ENCODE measurements at places on chromosomes 1 and 21. TPM values are rescaled to one million over a fixed set of nuclear protein-coding genes. Genes with fewer than 3 reads are reported as not detected.

Gene CNR2
- total RNA-seq, result not detected

- no peaks in the 10 kb centered on the region for H3K4me1 ChIP-seq
- no peak overlapping the region for H3K4me3 ChIP-seq
- H3K27me3 ChIP-seq, result no peaks in the 10 kb centered on the region
- H3K27ac ChIP-seq, result no peak overlapping the region
- no peak for DNase-seq
- no peaks in the 10 kb centered on the region for H3K36me3 ChIP-seq
Measured at GRCh38 chr1:192147221-192147620, 11.0 kb upstream of the RGS18 start.

- peaks cover 26% of the 10 kb centered on the region for H3K4me1 ChIP-seq
- H3K27me3 ChIP-seq, result peaks cover 14% of the 10 kb centered on the region
- H3K36me3 ChIP-seq, result no peaks in the 10 kb centered on the region
- no peak for DNase-seq
- H3K4me3 ChIP-seq, result no peak overlapping the region
- no peak overlapping the region for H3K27ac ChIP-seq
Measured at GRCh38 chr21:34706337-34706736, 37.5 kb downstream of the CLIC6 start.

Gene FNBP1L
- 1.4 TPM for total RNA-seq

GRCh38 chr1:6526316-6526715 lies 28.0 kb downstream of the NOL9 start:
- no peak overlapping the region for H3K4me3 ChIP-seq
- peaks cover 30% of the 10 kb centered on the region for H3K36me3 ChIP-seq
- no peak for DNase-seq
- no peaks in the 10 kb centered on the region for H3K4me1 ChIP-seq
- H3K27me3 ChIP-seq, result no peaks in the 10 kb centered on the region

DNA sequence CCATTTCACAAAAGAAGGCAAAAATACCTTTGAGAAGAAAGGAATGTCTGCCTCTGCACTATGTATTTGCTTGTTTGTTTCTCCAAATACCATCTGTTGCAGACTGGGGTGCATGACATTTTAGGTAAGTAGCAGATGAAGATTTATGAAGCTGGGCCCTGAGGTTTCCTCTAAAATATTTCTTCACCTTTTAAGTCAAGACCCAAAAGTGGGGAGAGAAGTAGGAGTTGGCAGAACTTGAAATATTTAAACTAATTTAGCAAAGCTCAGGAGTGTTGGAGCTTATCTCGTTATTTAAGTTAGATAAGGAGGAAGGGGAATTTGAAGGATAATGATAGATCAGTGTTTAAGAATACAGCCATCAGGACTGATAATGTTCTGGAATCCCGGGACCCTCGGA lies 152.9 kb downstream of the DHRS3 start:
- H3K4me3 ChIP-seq, result no peak overlapping the region
- H3K27me3 ChIP-seq, result no peaks in the 10 kb centered on the region
- peaks cover 30% of the 10 kb centered on the region for H3K4me1 ChIP-seq
- no peak overlapping the region for H3K27ac ChIP-seq
- no peak for DNase-seq

DNA sequence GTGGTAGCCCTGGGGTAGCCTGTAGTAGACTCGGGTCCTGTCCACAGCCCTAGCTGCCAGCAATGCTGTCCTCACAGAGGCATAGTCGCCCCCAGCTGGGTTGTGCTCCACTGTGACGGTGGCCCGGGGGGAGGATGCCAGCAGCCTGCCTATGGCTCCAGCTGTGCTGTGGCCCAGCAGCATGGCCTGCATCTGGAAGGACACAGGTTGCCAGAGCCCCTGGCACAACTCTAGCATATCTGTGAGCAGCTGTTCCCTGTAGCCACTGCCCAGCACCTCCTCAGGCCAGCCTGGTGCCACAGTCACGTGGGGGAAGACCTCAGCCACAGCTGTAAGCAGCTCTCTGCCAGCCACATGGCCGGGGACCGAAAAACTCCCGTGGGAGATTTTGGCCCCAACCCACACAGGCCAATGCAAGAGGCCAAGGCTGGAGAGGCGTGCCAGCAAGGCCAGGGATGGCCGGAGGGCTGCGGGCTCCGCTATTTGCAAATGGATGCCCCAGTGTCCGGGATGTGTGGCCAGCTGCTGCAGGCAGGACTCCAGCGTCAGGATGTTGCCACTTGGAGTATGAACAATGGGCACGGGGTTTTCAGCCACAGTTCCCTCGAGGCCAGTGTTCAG lies 13.9 kb downstream of the FAM151A start:
- no peak overlapping the region for H3K4me3 ChIP-seq
- no peak overlapping the region for H3K27ac ChIP-seq
- DNase-seq, result no peak
- H3K36me3 ChIP-seq, result no peaks in the 10 kb centered on the region

DNA sequence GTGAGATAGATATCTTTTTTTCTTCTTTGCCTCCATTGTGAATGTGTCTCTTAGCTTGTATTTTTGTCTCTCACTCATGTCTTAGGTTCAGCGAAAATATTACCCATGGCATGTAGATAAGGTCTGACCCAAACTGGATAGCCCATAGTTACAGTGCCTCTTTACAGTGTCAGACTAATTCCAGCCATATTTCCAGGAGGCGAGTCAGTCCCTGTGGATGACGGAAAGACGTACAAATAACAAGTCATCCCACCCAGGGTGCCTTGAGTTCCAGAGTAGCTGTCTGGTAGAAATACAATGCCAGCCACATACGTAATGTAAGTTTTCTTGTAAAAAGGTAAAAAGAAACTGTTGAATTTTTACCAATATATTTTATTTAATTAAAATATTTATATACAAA lies 157.3 kb downstream of the ZNF281 start:
- peaks cover 12% of the 10 kb centered on the region for H3K27me3 ChIP-seq
- no peaks in the 10 kb centered on the region for H3K36me3 ChIP-seq
- DNase-seq, result no peak
- H3K4me1 ChIP-seq, result peaks cover 9% of the 10 kb centered on the region
- H3K4me3 ChIP-seq, result no peak overlapping the region

Gene PGM1
- 38.8 TPM for total RNA-seq

GRCh38 chr1:156664767-156665411 lies 12.3 kb downstream of the NES start:
- no peaks in the 10 kb centered on the region for H3K36me3 ChIP-seq
- no peak overlapping the region for H3K27ac ChIP-seq
- H3K4me1 ChIP-seq, result peaks cover 24% of the 10 kb centered on the region
- H3K4me3 ChIP-seq, result no peak overlapping the region
- no peak for DNase-seq

GRCh38 chr1:38724160-38725131 lies 135.1 kb downstream of the RRAGC start:
- no peaks in the 10 kb centered on the region for H3K4me1 ChIP-seq
- H3K27me3 ChIP-seq, result peaks cover 47% of the 10 kb centered on the region
- no peak for DNase-seq
- H3K4me3 ChIP-seq, result no peak overlapping the region
- H3K36me3 ChIP-seq, result no peaks in the 10 kb centered on the region

DNA sequence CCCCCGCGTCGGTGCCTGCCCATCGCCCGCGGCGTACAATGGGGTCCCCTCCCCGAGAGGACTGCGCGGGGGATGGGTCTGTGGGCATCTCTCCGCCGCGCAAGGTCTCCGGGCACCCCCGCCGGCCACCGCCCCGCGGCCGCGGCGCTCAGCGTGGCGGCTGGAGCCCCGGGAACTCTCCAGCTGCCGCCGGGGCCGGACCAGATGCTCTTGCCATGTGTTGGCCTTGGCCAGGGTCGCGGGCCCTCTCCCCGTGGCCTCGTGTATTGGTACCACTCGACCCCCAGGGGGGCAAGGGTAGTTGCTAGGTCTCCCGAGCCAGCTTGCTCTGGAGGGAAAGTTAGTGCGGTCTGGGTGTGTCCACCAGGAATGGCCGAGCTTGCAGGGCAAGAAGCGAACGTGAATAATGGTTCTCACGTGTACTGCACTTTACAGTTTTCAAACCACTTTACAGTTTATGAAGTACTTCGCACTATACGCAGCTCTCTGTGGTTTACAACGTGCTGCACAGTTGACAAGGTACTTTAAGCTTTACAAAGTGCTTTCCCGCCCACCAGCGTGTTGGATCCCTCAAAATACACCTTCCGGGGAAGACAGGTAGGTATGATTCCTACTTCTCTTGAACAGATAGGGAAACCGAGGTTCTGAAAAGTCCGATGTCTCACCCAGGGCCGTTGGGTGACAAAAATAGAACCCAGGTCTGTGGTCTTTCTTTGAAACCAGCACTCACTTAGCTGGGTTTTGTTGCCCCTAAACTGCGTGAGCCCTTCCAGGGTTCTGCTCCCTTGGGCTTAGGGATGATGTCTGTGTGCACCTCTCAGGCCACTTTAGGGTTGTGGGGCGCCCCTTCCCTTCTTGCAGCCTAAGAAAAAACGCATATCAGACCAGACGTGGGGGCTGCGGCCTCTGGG lies 1.2 kb downstream of the EPHB2 start:
- H3K36me3 ChIP-seq, result no peaks in the 10 kb centered on the region
- H3K27ac ChIP-seq, result no peak overlapping the region
- no peak for DNase-seq
- peak overlapping the region; percentile 15 for H3K4me3 ChIP-seq
- H3K4me1 ChIP-seq, result peaks cover 11% of the 10 kb centered on the region

Gene IGFN1
- not detected for total RNA-seq

DNA sequence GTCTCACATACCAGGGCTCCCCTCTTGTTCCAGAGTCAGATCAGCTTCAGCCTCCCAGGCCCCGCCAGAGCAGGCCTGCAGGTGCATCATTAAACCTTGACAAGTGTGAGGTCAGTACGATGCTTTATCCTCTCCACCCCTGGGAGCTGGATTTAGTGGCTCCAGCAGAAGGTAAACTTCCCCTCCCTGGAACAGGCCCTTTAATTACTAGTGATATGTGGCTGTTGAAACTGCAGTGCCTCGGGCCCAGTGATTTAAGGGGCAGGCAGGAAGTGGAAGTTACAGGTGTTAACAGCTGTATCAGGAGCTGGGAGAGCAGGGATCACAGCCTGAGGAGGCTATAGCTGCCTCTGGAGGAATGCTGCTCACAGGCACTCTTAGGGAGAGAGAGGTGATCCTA lies 132.4 kb upstream of the KLHDC7A start:
- H3K4me1 ChIP-seq, result no peaks in the 10 kb centered on the region
- no peak for DNase-seq
- H3K4me3 ChIP-seq, result no peak overlapping the region
- H3K27me3 ChIP-seq, result peaks cover 11% of the 10 kb centered on the region
- no peak overlapping the region for H3K27ac ChIP-seq
- H3K36me3 ChIP-seq, result no peaks in the 10 kb centered on the region

DNA sequence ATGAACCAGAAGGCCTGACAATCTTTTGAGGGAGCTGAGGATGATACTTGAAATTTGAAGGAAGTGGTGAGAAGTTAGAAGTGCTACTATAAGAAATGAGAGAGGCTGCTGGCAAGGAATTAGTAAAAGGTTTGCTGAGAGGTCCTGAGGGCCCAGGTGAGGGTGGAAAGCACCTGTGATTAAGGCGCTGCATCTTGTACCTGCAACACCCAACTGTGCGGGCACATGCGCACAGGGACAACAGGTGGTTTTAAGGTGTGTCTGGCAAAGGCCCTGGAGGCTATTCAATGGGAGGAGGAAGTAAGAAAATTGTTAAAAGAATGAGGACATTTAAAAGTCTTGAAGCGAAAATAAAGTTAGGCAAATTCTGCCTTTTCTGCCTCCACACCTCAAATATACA lies 349.3 kb downstream of the RGS7 start:
- H3K4me1 ChIP-seq, result no peaks in the 10 kb centered on the region
- H3K36me3 ChIP-seq, result no peaks in the 10 kb centered on the region
- no peaks in the 10 kb centered on the region for H3K27me3 ChIP-seq
- no peak overlapping the region for H3K4me3 ChIP-seq
- no peak overlapping the region for H3K27ac ChIP-seq

Gene DMBX1
- not detected for total RNA-seq

- H3K4me3 ChIP-seq, result no peak overlapping the region
- H3K36me3 ChIP-seq, result no peaks in the 10 kb centered on the region
- H3K27me3 ChIP-seq, result no peaks in the 10 kb centered on the region
Measured at GRCh38 chr1:237664348-237664747, 226.4 kb downstream of the ZP4 start.

DNA sequence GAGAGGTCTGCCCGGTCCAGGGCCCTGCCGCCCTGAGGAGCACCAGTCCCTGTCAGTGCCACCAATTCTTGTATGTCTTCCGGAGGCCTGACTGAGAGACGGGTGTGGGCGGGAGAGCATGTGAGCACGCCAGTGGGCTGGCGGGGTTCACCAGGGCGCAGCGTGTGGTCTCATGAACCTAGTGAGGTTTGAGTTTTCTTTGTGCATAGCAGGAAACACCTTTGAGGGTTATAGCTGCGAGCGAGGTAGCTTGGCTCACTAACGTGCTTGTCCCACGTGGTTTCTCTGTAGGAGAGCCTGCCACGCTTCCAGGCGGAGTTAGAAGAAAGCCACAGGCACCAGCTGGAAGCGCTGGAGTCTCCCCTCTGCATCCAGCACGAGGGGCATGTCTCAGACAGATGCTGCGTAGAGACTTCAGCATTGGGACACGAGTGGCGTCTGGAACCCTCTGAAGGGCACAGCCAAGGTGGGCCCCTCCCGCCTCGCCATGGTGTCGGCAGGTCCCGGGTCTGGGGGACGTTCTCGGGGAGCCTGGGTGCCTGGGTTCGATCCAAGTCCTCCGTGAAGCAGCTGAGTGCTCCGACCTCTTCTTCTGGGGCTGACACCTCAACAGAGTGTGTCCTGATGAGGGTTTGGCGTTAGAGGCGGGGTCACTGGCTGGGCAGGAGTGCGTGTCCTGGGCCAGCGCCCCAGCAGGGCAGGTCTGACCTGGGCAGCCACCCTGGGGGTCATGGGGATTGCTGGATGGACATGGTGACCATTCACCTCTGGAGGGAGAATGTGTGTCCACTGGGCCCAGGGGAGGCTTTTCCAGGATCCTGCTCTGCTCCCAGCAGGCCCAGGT lies 31.4 kb downstream of the PCNT start:
- no peak overlapping the region for H3K27ac ChIP-seq
- H3K27me3 ChIP-seq, result no peaks in the 10 kb centered on the region
- DNase-seq, result no peak
- H3K4me1 ChIP-seq, result no peaks in the 10 kb centered on the region
- no peak overlapping the region for H3K4me3 ChIP-seq

GRCh38 chr1:172255223-172255560 lies 165.3 kb upstream of the C1orf105 start:
- H3K4me1 ChIP-seq, result peaks cover 23% of the 10 kb centered on the region
- H3K27me3 ChIP-seq, result no peaks in the 10 kb centered on the region
- no peak overlapping the region for H3K27ac ChIP-seq
- peak overlapping the region; percentile 1 for H3K4me3 ChIP-seq
- H3K36me3 ChIP-seq, result peaks cover 2% of the 10 kb centered on the region

Gene ODF2L
- 27.3 TPM for total RNA-seq
